Breast epithelium (tissue), 4 donors: ENCODE measurements at places on chromosomes 2 and 18.

GRCh38 chr2:25814681-25815080 is 63.6 kb downstream of the ASXL2 start:
- no peaks in the 10 kb centered on the region for H3K36me3 ChIP-seq
- no peaks in the 10 kb centered on the region for H3K27me3 ChIP-seq
- H3K27ac ChIP-seq = no peak overlapping the region
- DNase-seq = no peak
- H3K4me3 ChIP-seq = no peak overlapping the region

DNA sequence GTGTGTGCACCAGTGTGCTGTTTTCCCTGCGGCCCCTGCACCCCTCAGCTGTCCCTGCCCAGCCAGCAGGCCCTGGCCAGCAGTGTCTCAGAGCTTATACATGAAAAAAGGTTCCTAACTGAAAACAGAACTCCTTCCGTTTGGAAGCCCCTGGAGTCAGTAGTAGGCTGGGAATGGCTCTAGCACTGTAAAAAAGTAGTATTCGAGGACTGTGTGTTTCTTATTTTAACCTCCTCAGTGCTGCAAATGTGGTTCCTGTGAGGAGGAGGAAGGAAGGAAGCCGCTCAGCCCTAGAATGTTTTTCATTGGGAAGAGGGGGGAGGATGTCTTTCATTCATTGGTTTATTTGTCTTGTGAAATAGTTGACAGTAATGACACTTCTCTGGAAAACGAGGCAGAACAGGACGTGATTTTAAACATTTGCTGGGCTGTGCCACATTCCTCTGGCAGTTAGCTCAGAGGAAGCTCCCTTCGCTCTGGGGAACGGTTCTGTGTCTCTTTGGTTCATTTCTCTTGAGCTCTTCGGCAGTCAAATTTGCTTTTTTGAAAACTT is 103.5 kb downstream of the SPTBN1 start:
- no peaks in the 10 kb centered on the region for H3K27me3 ChIP-seq
- peak overlapping the region; percentile 42 for H3K4me3 ChIP-seq
- DNase-seq = peak; percentile 49

DNA sequence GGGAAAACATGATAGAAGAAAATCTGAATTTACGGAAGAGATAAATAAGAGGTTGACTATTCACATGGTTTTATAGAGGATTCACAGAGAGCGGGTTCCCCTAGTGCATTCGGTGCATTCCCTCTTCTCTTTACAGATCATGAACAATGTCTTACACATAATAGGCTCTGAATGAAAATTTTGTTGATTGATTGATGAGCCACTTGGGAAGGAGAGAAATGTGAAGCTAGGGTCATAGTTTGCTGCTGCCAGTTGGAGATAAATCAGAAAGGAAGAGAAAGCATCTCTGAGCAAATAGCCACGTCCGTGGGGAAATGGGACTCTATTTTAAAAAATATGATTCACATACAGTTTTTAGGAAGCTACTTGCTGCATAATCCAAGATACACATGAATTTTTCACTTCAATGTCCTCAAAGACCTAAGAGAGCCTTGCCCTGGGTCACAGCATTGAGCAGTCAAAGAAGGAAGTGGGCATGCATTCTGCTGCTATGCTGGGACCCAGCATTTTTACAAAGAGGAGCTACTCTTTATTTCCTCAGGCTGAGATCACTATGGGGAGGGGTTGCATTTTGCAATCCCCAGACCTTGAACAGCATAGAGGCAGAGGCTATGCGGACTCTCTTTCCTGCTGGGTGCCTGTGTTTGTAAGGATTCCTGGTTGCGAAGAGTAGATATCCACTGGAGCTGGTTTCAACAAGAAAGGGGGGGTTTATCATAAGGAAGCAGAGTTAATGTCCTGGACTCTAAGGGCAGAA is 395.3 kb downstream of the TSN start:
- H3K36me3 ChIP-seq = no peaks in the 10 kb centered on the region
- DNase-seq = no peak
- H3K27ac ChIP-seq = no peak overlapping the region
- H3K4me1 ChIP-seq = no peaks in the 10 kb centered on the region
- no peaks in the 10 kb centered on the region for H3K27me3 ChIP-seq
- no peak overlapping the region for H3K4me3 ChIP-seq

GRCh38 chr18:26335156-26335555 is 108.9 kb downstream of the TAF4B start:
- no peak for DNase-seq
- H3K27ac ChIP-seq = peak overlapping the region; percentile 80
- H3K4me1 ChIP-seq = peaks cover 12% of the 10 kb centered on the region
- no peaks in the 10 kb centered on the region for H3K36me3 ChIP-seq
- H3K27me3 ChIP-seq = no peaks in the 10 kb centered on the region

- peak overlapping the region; percentile 97 for H3K27ac ChIP-seq
- H3K36me3 ChIP-seq = no peaks in the 10 kb centered on the region
- H3K4me1 ChIP-seq = peaks cover 73% of the 10 kb centered on the region
- no peak overlapping the region for H3K4me3 ChIP-seq
These were observed 24.0 kb upstream of the ITGB6 start for GRCh38 chr2:160224060-160224459.

- no peaks in the 10 kb centered on the region for H3K36me3 ChIP-seq
- H3K4me1 ChIP-seq = no peaks in the 10 kb centered on the region
- no peak overlapping the region for H3K4me3 ChIP-seq
- no peaks in the 10 kb centered on the region for H3K27me3 ChIP-seq
- no peak overlapping the region for H3K27ac ChIP-seq
These were observed 12.0 kb downstream of the MRPL35 start for GRCh38 chr2:86211033-86211795.

- H3K27ac ChIP-seq = no peak overlapping the region
- no peaks in the 10 kb centered on the region for H3K36me3 ChIP-seq
- DNase-seq = no peak
- H3K4me1 ChIP-seq = no peaks in the 10 kb centered on the region
These were observed 373.7 kb downstream of the RBM43 start for GRCh38 chr2:150887926-150888325.

DNA sequence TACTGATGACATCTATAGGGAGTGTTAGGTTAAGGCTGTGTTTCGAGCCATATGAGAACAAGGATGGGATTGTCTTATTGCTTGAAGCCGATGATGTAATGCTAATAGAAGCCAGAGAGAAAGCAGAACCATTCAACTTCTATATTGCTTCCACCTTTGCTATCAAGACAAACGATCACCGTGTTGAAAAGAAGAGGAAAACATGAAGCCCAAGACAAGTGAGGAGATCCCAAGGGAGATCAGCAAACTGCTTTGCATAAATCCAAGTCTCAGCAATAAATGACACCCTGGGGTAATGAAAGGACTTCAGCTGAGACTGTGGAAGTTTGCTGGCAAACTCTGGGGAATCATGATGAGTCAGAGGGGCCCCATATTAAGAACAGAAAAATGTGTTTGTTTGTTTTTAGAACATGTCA is 206.2 kb downstream of the NCKAP5 start:
- H3K4me1 ChIP-seq = no peaks in the 10 kb centered on the region
- H3K4me3 ChIP-seq = no peak overlapping the region
- DNase-seq = no peak
- H3K27ac ChIP-seq = no peak overlapping the region
- no peaks in the 10 kb centered on the region for H3K36me3 ChIP-seq
- H3K27me3 ChIP-seq = no peaks in the 10 kb centered on the region

DNA sequence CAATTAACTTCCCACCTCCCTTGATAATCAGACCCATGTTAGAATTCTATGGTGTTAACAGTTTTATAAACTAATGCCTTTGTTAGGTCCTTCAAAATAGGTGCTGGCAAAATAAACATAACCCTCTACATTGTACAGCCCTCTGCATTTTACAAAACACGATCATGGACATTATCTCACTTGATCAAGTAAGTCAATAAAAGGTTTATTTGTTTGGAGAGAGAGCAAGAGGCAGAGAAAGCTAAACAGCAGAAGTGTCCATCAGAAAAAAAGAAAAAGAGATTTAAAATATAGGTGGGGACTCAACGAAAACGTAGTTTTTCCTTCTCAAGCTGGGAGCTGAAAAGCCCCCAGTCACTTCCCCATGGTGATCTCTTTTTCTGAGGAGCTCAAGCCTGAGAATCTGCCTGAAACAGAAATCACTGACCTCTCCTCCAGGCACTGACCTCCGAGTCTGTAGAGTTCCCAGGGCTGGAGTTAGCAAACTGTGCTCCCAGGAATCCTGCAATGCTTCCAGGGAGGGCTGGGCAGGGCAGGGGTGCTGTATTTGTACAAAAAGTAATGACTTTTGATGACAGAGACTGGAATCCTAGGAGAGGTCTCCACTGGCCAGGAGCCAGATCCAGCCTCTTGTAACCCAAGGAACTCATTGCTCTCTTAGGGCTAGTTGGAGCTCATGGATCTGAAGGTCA is 137.8 kb upstream of the KLHL29 start:
- no peak overlapping the region for H3K27ac ChIP-seq
- no peak overlapping the region for H3K4me3 ChIP-seq
- no peaks in the 10 kb centered on the region for H3K27me3 ChIP-seq
- no peak for DNase-seq

DNA sequence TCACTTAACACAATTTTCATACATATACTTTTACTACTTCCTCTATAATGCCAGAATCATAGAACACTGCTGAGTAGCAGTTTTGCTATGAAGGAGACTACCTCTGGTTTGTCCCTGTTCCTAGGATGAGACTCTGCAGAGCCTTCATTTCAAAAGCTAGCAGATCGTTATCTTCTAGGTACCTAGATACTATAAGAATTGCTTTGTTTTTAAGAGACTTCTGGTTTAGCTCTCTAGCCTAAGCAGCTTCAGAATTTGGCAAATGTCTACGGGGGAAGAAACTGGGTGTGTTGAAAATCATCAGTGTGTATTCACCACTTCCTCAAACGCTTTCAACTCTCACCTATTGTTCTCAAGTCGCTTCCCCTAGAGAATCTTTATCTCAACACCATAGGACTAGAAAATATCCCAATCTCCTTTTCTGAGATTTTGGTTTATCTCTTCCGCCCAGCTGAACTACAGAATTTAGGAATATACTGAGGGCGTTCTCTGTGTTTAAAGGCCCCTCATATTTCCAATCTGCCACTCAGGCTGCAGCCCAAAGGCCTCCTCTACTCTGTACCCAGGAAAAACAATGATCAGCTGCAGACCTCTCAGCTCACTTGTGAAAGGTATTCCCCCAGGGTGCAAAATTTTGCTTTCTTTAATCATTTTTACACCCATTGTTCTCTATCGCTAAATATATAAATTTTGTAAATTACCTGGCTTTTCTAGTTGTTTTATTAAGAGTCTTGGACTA is 28.7 kb downstream of the SMAD2 start:
- H3K36me3 ChIP-seq = no peaks in the 10 kb centered on the region
- no peak overlapping the region for H3K27ac ChIP-seq
- H3K4me1 ChIP-seq = peaks cover 19% of the 10 kb centered on the region
- no peak overlapping the region for H3K4me3 ChIP-seq
- DNase-seq = no peak

GRCh38 chr18:63970809-63971205 is 926 bp downstream of the SERPINB8 start:
- H3K4me3 ChIP-seq = peak overlapping the region; percentile 85
- H3K27me3 ChIP-seq = no peaks in the 10 kb centered on the region
- DNase-seq = peak; percentile 30
- H3K27ac ChIP-seq = peak overlapping the region; percentile 99
- peaks cover 7% of the 10 kb centered on the region for H3K4me1 ChIP-seq

- H3K36me3 ChIP-seq = no peaks in the 10 kb centered on the region
- no peak overlapping the region for H3K4me3 ChIP-seq
- H3K4me1 ChIP-seq = no peaks in the 10 kb centered on the region
- no peak for DNase-seq
- no peaks in the 10 kb centered on the region for H3K27me3 ChIP-seq
These were observed 15.7 kb downstream of the COL4A3 start for GRCh38 chr2:227179988-227180685.

DNA sequence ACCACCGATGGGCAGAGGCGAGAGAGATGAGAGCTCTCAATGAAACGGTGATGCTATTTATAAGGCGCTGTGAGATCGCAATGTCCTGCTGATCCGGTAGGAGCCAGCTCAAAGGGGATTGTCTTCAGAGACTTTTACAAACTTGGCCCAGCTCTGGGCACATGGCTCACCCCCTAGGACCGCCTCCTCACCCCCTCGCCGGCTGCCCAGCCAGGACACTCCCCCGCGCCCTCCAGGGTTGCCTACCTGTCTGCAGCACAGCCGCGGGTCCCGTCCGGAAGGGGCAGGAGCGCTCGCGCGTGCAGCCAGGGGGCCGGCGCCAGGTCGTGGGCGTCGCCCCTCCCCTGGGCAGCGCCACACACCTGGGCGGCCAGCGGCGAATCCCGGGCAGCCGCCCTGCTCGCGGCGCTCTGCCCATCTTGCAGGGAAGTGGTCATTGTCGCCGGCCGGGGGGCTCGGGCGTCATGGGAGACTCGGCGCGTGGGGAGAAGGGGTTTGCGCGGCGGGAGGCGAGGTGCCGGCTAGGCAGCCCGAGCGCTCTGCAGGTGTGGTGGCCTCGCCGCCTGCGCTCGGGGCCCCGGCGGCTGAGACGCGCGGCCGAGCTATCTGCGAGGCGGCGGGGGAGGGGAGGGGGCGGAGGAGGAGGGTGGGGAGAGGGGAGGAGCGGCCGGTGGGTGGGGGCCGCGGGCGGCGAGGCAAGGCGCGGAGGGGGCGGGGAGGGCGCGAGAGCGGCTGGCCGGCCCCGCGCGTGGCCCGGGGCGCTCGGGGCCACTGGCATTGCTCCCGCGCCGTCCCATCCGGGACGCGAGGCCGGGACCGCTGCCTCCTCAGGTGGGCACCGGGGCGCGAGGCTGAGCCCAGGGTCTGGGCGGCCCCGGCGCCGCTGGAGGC is at the start of gene GRB14:
Gene GRB14 (minus strand): TSS at position 610 of the 891 bp plus-strand sequence. CDS start 173 bp downstream, at position 437.
- peak within 1 kb of the TSS; percentile 80 for H3K4me3 ChIP-seq
- no peak for DNase-seq
- no peaks in the 10 kb centered on the region for H3K36me3 ChIP-seq
- H3K27me3 ChIP-seq = peaks cover 4% of the 10 kb centered on the region
- no peaks in the 10 kb centered on the region for H3K4me1 ChIP-seq
- H3K27ac ChIP-seq = peak within 1 kb of the TSS; percentile 13

GRCh38 chr2:219457784-219458369 is 23.2 kb downstream of the SPEG start:
- peaks cover 6% of the 10 kb centered on the region for H3K4me1 ChIP-seq
- no peaks in the 10 kb centered on the region for H3K27me3 ChIP-seq
- no peak overlapping the region for H3K27ac ChIP-seq
- no peak for DNase-seq
- no peaks in the 10 kb centered on the region for H3K36me3 ChIP-seq
- H3K4me3 ChIP-seq = no peak overlapping the region

DNA sequence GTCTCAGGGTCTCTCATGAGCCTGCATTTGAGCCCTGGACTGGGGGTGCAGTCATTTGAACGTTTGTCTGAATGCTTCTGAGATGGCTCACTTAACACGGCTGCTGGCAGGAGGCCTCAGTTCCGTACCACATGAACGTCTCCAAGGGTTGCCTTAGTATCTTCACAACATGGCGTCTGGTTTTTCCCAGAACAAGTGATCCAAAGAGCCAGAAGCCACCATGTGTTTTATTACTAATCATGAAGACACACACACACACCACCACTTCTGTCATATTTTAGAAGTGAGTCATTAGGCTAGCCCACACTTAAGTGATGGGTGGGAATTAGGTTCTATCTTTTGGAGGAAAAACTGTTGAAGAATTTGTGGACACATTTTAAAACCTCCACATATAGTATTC is 15.0 kb upstream of the MYO1B start:
- H3K36me3 ChIP-seq = no peaks in the 10 kb centered on the region
- no peaks in the 10 kb centered on the region for H3K4me1 ChIP-seq
- no peak overlapping the region for H3K27ac ChIP-seq
- no peak for DNase-seq
- no peak overlapping the region for H3K4me3 ChIP-seq

GRCh38 chr2:15920696-15921095 is 19.7 kb upstream of the MYCN start:
- H3K4me3 ChIP-seq = no peak overlapping the region
- H3K27me3 ChIP-seq = no peaks in the 10 kb centered on the region
- H3K27ac ChIP-seq = no peak overlapping the region
- no peaks in the 10 kb centered on the region for H3K36me3 ChIP-seq
- DNase-seq = no peak
